H7 (cell line): ENCODE measurements at places on chromosomes 3 and 15.

DNA sequence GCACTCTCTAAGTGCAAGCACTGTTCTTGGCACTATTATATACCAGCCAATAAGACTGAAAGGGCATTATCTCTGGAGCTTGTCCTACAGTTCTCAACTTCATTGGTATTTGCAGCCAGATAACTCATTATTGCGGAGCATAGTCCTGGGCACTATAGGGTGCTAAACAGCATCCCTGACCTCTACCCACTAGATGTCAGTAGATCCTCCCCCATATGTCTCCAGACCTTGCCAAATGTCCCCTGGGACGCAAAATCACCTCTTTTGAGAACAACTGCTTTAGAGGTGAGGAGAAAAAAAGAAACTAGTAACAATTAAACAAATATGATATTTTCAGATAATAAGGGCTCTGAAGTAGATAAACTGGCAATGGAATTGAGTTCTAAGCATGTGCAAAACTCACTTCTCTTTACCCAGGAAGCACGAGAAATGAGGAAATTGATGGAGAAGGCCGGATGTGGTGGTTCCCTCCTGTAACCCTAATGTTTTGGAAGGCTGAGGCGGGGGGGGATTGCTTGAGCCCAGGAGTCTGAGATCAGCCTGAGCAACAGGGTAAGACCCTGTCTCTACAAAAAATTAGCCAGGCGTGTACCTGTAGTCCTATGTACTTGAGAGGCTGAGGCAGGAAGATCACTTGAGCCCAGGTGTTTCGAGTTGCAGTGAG lies 61.4 kb downstream of the FRMD4B start:
- peak; percentile 47 for DNase-seq

GRCh38 chr3:105137911-105138310 lies 228.8 kb upstream of the ALCAM start:
- DNase-seq: no peak

- DNase-seq: no peak
These were observed 109.6 kb upstream of the CTDSPL start for GRCh38 chr3:37751967-37752648.

- peak; percentile 53 for DNase-seq
These were observed 6.7 kb downstream of the ZBTB47 start for GRCh38 chr3:42660131-42660715.

- DNase-seq: no peak
These were observed 270.8 kb downstream of the UACA start for GRCh38 chr15:70492240-70493177.
